ENCODE measurements at places on chromosomes 2 and 18. TPM values are rescaled to one million over a fixed set of nuclear protein-coding genes. Genes with fewer than 3 reads are reported as not detected.

AMER3 gene
- total RNA-seq = not detected

GPR155 gene
- total RNA-seq = 20.6 TPM

DNA sequence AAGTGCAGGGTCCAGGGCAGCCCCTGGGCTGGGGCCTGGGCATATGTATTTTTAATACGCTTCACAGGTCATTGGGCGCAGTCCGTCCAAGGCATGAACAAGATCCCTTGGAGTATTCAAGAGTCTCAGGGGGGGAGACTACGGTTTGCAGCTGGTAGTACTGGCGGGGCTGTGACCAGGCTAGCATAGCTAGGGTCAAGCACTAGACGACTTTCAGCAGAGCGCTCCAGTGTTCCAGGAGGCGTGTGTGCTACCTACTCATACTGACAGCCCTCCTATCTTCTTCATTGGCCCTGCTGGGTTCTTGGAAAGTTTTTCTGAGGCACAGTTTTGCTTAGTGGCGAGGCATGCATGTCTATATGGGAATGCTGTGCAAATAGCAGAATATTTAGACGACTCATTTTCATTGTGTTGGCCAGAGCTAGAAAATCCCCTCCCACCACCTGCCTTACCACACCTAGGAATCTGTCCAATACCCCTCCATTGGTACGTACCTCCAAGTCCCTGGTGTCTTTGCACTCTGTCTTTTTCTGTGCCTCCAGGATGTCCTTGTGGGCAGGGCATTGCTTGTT is 68.2 kb downstream of the GLI2 start:
- H3K27me3 ChIP-seq = no peaks in the 10 kb centered on the region
- peaks cover 7% of the 10 kb centered on the region for H3K4me1 ChIP-seq
- H3K36me3 ChIP-seq = no peaks in the 10 kb centered on the region
- H3K27ac ChIP-seq = no peak overlapping the region
- H3K4me3 ChIP-seq = no peak overlapping the region
- DNase-seq = no peak

DNA sequence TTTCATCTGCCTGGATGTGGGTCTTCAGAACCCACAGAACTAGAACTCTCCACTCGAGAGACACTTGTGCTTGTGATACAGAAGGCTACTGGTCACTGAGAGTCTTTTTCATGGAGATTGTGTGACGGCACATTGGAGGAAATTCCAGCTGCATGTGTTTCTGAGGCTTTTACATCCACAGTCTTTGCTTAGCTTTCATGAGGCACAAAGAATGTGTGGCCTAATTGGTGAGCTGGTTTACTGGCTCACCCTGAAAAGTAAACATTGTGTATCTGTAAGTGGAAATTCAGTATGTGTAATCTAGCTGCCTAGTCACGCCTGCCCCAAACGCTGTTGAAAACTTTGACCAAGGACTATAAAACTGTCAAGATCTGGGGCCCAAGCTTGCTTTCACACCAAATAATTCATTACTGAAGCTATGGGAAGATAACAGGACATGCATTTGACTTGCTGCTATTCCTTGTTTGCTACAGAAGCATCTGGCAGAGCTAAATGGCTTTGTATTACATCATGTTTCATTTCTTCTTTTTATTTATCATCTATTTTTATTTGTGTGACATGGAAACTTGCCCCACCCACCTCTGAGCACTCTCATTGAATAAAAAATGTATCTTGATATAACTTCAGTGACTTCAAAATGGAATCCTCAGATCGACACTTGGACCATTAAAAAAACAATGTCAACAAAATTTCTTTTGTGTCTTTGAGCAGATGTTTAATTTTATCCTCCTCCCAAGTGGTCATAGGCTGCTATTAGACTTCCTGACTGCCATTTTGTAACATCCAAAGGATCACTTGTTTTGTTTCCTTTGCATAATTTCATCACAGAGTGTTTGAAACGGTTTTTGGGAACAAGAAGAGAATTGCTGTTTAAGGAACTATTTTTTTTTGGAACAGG is 80.2 kb downstream of the EFEMP1 start:
- DNase-seq = no peak
- H3K4me3 ChIP-seq = no peak overlapping the region
- H3K4me1 ChIP-seq = peaks cover 13% of the 10 kb centered on the region
- H3K27me3 ChIP-seq = no peaks in the 10 kb centered on the region

DNA sequence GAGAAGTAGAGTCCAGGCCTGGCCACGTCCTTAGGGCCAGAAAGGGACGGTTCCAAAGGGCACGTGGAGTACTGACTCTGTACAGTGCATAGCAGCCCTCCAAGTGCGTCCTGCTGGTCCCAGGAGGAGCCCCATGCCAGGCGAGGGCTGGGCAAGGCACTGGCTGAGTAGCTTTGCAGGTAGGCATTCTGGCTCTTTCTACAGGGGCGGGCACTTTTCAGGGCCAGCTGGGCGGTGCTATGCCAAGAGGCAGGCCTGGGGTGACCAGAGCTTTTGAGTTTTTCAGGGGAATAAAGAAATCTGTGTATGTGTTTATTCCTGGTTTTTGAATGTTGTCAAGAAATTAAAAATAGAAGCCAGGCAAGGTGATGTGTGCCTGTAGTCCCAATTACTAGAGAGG is 15.4 kb upstream of the GLI2 start:
- no peak overlapping the region for H3K27ac ChIP-seq
- H3K4me1 ChIP-seq = peaks cover 7% of the 10 kb centered on the region
- no peaks in the 10 kb centered on the region for H3K36me3 ChIP-seq
- H3K4me3 ChIP-seq = no peak overlapping the region
- DNase-seq = peak; percentile 48

DNA sequence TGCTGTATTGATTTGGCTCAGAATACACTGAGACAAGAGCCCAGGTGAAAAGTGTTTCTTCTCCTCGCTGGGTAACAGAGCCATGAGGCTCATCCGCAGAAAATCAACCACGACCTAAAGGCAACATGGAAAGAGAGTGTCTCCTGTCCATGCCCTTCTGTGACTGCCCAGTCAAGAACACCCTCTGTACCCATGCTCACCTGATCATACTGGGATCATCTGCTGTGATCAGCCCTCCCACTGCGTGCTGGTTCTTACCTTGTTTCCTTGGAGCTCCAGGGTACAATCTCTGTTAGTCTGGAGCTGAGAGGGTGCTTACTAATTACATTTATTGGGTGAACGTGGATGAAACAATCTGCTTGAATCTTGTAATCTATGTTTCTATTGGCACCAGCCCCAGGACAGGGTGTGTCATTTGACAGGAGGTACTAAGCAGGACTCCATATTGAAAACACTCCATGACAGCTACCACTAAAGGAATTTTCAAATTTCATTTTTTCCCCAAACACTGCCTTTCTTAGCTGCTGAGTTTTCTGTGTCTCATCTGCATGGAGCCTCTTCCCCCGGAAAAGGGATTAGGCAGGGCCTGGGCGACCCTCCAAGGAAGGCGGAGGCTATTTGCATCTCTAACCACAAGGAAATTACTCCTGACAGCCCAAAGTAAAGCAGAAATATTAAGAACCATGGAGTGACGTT is 39.7 kb upstream of the GRP start:
- no peak overlapping the region for H3K27ac ChIP-seq
- DNase-seq = no peak
- peaks cover 3% of the 10 kb centered on the region for H3K27me3 ChIP-seq
- no peaks in the 10 kb centered on the region for H3K36me3 ChIP-seq

GRCh38 chr2:147255812-147256211 is 589.0 kb upstream of the ACVR2A start:
- H3K27me3 ChIP-seq = no peaks in the 10 kb centered on the region
- H3K36me3 ChIP-seq = no peaks in the 10 kb centered on the region
- no peak overlapping the region for H3K27ac ChIP-seq
- no peak overlapping the region for H3K4me3 ChIP-seq
- no peak for DNase-seq

- H3K27me3 ChIP-seq = no peaks in the 10 kb centered on the region
- no peaks in the 10 kb centered on the region for H3K36me3 ChIP-seq
- H3K4me3 ChIP-seq = no peak overlapping the region
- H3K4me1 ChIP-seq = peaks cover 70% of the 10 kb centered on the region
Observed at GRCh38 chr2:217948897-217949296, 53.9 kb downstream of the TNS1 start.
